ENCODE measurements at places on chromosomes 13 and 19.

DNA sequence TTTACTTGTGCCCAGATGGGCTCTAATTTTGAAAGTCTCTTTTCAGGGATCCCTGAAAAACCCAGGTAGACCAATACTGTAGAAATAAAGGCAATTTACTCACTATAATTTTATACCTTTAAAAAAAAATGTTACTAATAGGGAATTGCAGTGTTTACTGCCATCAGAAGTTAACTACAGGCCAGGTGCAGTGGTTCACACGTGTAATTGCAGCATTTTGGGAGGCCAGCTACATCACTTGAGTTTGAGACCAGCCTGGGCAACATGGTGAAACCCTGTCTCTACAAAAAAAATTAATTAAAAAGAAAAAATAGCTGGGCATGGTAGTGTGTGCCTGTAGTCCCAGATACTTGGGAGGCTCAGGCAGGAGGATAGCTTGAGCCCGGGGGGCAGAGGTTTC is 10.2 kb downstream of the USP12 start:
- no peak for DNase-seq

- no peak for DNase-seq
These were observed 471.4 kb downstream of the MYO16 start for GRCh38 chr13:109100705-109101304.

GRCh38 chr13:112225429-112226090 is 150.6 kb upstream of the SPACA7 start:
- no peak for DNase-seq

DNA sequence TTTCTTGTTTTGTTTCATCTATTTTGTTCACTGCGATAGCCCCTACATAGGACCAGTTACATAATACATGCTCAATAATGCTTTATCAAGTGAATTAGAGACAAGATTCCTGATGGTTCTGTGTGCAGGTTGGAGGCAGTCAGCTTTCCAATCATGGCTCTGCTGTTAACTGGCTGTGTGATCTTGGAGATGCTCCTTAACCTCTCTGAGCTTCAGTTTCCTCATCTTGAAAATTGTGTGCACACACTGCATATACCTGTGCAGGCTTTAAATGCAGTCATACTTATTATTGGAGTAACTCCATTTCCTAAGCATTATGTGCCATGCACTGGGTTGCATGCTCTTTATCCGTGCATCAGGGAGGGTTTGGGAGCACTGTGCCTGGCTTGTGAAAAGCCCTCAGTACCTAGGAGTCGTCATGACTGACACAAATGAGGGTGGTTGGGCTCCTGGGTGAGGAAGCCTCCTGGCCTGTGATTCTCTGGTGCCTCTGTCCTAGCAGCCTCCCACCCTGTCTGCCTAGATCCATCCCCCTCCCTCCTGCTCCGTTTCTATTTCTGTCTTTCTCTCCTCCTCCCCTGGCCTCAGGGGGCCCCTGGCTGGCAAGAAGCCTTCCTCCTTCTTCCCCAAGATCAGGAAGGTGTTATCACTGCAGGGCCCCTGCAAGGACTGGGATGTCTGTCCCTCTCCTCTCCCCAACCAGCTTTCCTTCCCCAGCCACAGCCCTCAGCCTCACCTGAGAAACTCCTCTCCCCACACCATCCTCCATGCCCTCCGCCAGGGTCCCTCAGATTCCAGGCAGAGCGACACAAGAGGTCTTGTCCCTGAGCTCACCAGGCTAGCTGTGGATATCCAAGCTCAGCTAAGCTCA is 8.7 kb downstream of the IFNL1 start:
- no peak for DNase-seq

DNA sequence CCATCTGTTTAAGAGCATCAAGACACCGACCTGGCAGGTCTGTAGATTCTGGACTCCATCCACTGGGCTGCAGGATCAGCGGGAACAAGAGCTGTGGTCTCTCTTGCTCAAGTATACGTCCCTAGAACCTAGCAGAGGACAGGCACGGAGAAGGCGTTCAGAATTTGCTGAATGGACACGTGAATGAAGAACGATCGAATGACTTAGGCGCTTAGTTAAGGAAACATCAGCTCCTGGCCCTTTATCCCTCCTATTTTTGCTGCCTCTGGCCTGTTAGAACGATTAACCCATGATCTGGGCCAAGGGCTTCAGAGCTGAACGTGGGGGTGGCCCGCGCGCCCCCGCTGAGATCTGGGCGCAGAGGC is 953 bp downstream of the DZIP1 start:
- DNase-seq, result no peak

Data from left cardiac atrium (tissue), 4 donors.